ENCODE measurements at places on chromosomes 5 and 9. TPM values are rescaled to one million over a fixed set of nuclear protein-coding genes. Genes with fewer than 3 reads are reported as not detected.

Gene IFNA5
- not detected for total RNA-seq

Gene GMCL2
- total RNA-seq = not detected

Gene FCN2
- total RNA-seq = not detected

Gene ZFP2
- 9.4 TPM for total RNA-seq

Gene ACSL6
- total RNA-seq = 32.9 TPM

Gene KIF24
- total RNA-seq = 0.78 TPM

Gene PHF24
- 25.6 TPM for total RNA-seq

Gene ARSI
- total RNA-seq = 0.31 TPM

Gene STK32A
- total RNA-seq = 5.3 TPM

Gene DMGDH
- 1.2 TPM for total RNA-seq

Gene CDH9
- total RNA-seq = 34.2 TPM

Gene OR1Q1
- not detected for total RNA-seq

Gene TRIM7
- total RNA-seq = 0.78 TPM

Gene FOXD4L6
- total RNA-seq = 0.31 TPM

Gene FGF10
- total RNA-seq = 0.47 TPM

Gene VCAN
- 228 TPM for total RNA-seq

Gene SLC45A2
- 0.16 TPM for total RNA-seq

Gene IRX1
- not detected for total RNA-seq

Gene POU5F2
- 6.9 TPM for total RNA-seq

Gene FOXD4L3
- total RNA-seq = 0.47 TPM

Gene RNF224
- total RNA-seq = not detected

Gene IL7R
- under 0.01 TPM for total RNA-seq

Gene ZNF883
- total RNA-seq = 35.1 TPM

Gene C5orf58
- total RNA-seq = not detected

Gene DRD1
- total RNA-seq = 6.1 TPM

Gene IFNA2
- total RNA-seq = not detected

Gene KIF4B
- total RNA-seq = 0.16 TPM

Gene GRXCR2
- not detected for total RNA-seq

Gene BTNL9
- 0.78 TPM for total RNA-seq

Gene OR13C9
- 0.62 TPM for total RNA-seq

Gene PCDH1
- 27.0 TPM for total RNA-seq

Gene TRAF2
- total RNA-seq = 8.9 TPM

Gene GADD45G
- total RNA-seq = 5.6 TPM

Gene DCAF12
- total RNA-seq = 21.8 TPM

Gene ADAMTS2
- 0.78 TPM for total RNA-seq

Gene GABRA6
- total RNA-seq = 0.31 TPM

Gene SLIT3
- 0.78 TPM for total RNA-seq

Gene PCDHAC1
- 74.1 TPM for total RNA-seq

Gene MEGF10
- 20.0 TPM for total RNA-seq

Gene FAT2
- 0.31 TPM for total RNA-seq

Gene UBLCP1
- total RNA-seq = 14.0 TPM

Gene TSSK1B
- total RNA-seq = 0.16 TPM

Gene CEP78
- 62.1 TPM for total RNA-seq

Gene PCDHGC4
- 91.2 TPM for total RNA-seq

Gene AQP7
- total RNA-seq = not detected

Gene PTAR1
- 94.5 TPM for total RNA-seq

Gene TMC1
- total RNA-seq = 0.78 TPM

Data from occipital lobe (tissue), 3 donors.